ENCODE measurements at places on chromosomes 1 and 21. TPM values are rescaled to one million over a fixed set of nuclear protein-coding genes. Genes with fewer than 3 reads are reported as not detected.

GRCh38 chr1:39398278-39399021 is 93.0 kb upstream of the BMP8A start:
- peak; percentile 100 for DNase-seq

DNA sequence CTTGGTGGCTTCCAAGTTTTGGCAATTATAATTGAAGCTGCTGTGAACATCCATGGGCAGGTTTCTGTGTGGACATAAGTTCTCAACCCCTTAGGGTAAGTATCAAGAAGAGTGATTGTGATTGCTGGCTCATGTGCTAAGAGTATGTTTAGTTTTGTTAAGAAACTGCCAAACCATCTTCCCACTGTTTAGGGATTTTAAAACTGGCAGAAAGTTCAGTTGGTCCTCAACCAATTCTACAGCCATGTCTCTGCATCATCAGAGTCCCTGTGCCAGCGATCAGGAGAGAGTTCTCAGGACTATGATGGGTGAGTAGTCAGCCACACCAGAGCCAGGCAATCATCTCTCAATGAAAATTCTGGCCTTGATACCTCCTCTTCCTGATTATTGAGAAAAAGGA is 193.8 kb downstream of the ZC3H11B start:
- DNase-seq = no peak

DNA sequence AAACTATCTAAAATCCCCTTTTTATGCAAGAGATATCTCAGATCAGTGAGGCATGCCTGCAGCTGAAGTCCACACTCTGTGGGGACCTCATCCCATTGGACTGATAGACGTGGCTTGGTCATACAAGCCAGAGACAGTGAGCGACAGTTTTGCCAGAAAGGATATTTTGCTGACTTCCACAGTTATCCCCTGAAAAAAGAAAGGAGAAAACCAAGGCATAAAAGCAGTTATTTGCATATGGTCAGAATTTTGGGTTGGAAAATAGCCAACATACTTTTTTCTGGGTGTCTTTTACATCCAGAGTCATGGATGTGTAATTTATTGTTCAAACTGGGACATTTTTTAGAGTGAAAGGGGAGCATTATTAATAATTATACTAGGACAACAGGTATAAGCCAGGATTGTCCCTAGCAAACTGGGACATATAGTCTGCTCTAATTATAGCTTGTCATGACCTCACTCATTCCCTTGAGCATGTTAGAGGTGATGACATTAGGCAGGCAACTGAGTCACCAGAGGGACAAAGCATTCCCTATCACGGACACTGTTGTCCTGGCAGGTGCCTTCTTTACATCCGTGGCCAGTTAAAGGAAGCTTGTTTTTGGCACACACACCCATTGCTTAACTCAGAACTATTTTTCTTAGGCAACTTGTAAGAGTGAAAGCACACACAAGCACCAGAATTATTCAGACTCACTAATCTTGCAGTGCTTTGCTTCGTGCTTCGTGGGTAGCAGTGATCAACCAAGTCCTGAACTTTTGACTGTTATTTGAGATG is 65.5 kb downstream of the PRRX1 start:
- DNase-seq = peak; percentile 20

- no peak for DNase-seq
These were observed 12.1 kb downstream of the TRIM46 start for GRCh38 chr1:155185783-155186066.

GRCh38 chr1:52156460-52156859 is 14.6 kb downstream of the ZFYVE9 start:
- no peak for DNase-seq

The SAMSN1 gene
- total RNA-seq = not detected

DNA sequence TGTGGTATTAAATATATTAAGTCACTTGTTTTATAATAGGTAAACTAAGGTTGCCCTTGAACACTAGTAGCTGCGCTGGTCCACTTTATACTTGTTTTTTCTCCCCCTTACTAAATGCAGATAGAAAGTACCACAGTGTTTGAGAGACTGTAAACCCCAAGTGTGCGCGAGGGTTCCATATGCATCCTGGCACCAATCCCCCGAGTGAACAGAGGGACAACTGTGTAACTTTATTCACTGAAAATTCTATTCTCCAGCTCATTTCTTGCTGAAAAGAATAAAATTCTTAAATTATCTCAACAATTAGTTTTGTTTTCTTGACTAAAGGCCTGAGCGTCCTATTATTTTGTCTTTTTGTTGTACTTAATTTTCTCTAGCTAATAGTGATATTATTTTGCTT is 1.9 kb downstream of the RSRP1 start:
- no peak for DNase-seq

DNA sequence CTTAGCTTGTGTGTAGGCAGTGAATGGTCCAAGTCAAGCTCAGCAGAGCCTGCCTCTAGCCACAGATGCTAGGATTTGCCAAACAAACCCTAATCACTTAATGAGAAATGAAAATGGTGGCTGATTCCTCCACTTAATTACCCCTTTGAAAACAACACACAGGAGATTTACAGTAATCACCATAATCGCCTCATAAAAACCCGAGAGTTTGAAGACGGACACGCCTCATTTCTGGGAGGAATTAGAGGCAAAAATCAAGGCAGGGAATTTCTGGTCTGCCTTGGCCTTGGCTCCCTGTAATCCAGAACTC is 16.3 kb upstream of the FOXE3 start:
- no peak for DNase-seq

GRCh38 chr1:203512517-203512847 is 18.5 kb downstream of the OPTC start:
- DNase-seq = no peak

The LAMC2 gene
- total RNA-seq = 3.5 TPM

GRCh38 chr1:25080294-25081209 is 150.5 kb upstream of the RUNX3 start:
- no peak for DNase-seq

The CLEC20A gene
- total RNA-seq = not detected

- DNase-seq = no peak
These were observed 3.4 kb downstream of the USP33 start for GRCh38 chr1:77756052-77756754.

Measured in LHCN-M2 (cell line).